ENCODE measurements at places on chromosomes 11 and 22. TPM values are rescaled to one million over a fixed set of nuclear protein-coding genes. Genes with fewer than 3 reads are reported as not detected.

DNA sequence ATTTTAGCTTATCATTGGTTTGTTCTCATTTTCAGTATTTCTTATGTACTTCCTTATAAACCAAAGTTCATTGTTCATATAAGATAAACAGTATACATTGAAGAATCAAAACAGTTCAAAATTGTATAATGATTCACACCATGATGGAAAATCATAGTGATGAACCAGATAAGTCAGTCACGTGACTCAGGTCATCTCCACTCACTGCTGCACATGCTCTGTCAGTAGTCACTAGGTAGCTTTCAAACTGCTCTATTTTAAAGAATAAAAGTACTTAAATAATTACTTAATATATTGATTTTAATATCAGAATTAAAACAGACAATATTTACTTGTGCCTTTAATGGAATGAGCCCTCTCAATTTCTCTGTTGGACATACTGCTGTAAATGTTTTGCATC, 37.5 kb downstream of the PDHX start:
- H3K4me3 ChIP-seq: no peak overlapping the region
- no peak for DNase-seq
- no peaks in the 10 kb centered on the region for H3K4me1 ChIP-seq
- H3K27ac ChIP-seq: no peak overlapping the region
- peaks cover 10% of the 10 kb centered on the region for H3K36me3 ChIP-seq

DNA sequence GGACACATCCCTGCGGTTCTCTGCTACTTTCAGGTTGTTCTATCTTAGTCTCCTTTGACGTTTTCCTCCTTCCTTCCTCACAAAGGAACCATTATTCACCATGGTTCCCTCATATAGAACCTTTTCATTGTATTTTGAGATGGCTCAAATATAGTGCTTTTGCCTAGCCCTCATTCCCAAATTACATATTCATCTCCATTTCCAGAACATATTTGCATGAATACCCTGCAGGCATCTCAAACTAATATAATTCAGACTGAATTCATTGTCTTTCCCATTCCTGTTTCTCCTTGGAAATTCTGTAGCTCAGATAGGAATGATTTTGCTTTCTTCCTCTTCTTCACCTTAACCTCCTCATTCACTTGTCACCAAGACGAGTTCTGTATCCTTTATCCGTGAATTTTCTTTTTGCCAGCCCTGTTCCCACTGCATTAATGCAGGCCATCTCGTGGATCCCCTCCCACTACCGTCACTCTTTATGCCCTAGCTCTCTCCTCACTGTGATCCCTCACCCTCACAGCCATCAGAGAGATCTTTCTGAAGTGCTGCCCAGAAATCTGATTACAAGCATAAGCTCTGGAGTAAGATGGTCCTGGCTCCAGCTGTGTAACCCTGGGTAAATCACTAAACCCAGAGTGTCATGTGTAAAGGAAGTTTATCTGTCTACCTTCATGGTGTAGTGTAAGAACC, 23.3 kb downstream of the PIWIL4 start:
- H3K27me3 ChIP-seq: no peaks in the 10 kb centered on the region
- H3K36me3 ChIP-seq: no peaks in the 10 kb centered on the region
- no peak overlapping the region for H3K27ac ChIP-seq
- DNase-seq: no peak

SLC22A25 gene
- not detected for total RNA-seq

DNA sequence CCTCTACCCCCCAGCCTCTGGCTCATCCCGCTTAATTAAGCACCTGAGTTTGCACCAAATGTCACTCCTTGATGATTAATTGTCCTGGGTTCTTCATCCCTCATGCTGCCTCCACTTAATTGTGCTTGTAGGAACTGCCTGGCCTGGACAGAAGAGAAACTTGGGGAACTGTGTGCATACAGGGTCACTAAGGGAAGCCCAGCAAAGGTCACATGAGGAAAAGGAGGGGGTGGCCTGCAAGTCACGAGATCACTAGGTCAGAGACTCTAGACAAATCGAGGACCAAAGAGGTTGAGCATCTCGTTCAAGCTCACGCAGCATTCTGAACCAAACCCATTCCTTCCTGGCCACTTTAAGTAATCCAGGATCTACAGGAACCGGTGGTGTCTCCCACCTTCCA, 75.8 kb downstream of the PDE2A start:
- no peak overlapping the region for H3K4me3 ChIP-seq
- no peak for DNase-seq
- H3K27me3 ChIP-seq: peaks cover 27% of the 10 kb centered on the region
- no peaks in the 10 kb centered on the region for H3K36me3 ChIP-seq

SFI1 gene
- 192 TPM for total RNA-seq

Measured in activated CD8-positive, alpha-beta memory T cell treated with anti-CD3 and anti-CD28 coated beads, Interleukin-2, amount 10 ng/mL, durations not matched to agents 7 days and 5 days (primary cell).